Naive thymus-derived CD8-positive, alpha-beta T cell (primary cell): ENCODE measurements at places on chromosomes 16 and 17.

GRCh38 chr16:74922150-74923138 is 62.5 kb downstream of the WDR59 start:
- DNase-seq = no peak

- no peak for DNase-seq
Measured at GRCh38 chr17:80907281-80907680, 84.4 kb upstream of the CHMP6 start.

DNA sequence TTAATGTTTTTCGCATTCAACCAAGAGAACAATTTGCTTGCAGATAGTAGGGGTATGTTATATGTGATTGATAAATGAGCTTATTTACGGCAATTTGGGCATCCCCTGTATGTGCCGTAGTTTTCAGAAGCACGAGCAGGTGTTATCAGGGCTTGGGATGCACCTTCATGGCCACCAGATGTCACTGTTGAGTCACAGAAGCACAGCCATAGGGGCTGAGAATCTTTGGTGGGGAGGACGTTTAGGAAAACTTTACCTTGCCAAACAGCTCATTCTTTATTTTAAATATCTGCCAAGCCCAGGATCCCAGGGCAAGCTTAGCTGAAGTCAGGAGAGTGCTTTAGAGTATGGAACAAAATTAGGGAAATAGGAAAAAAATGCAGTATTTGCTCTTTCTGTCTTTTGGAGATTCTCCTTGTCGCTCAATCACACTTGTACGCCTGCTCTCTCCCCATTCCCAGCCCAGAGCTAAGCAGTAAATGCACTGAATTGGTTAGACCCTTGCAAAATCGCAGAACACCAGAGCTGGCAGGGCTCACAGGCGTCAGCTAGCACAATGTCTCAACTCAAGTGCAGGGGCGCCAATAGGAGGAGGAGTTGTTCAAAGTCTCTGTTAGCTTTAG is 93.6 kb upstream of the MPHOSPH6 start:
- DNase-seq = peak; percentile 40

DNA sequence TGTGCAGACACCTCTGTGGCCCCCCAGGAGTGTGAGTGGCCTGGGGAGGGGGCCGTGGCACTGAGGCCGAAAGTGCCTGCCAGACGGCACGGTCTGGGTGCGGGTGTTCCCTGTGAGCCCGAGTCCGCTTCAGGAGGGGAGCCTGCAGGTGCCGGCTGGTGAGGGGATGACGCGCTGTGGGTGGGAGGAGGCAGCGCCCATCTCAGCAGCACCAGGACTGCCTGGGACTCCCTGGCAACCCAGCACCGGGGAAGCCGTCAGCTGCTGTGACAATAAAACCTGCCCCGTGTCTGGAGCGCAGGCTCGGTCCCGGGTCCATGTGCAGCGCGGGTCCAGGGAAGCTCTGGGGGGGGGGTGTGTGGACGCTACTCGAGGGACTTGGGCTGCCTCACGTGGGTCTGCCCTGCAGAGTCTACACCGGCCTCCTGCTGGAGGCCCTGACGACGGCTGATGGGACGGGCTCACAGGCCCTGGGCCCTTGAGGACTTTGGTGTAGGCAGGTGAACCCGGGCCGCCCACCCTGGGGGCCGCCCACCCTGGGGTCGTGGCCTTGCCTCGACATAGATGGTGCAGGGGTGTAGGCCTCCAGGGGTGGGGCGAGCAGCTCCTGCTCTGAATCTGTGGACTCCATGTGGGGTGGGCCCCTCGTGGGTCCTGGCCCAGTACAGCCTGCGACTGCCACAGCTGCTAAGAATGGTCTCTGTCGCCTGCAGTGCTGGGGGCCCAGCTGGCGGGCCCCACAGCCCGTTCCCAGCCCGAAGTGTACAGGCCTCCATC is 5.9 kb upstream of the RAB40C start:
- DNase-seq = no peak

DNA sequence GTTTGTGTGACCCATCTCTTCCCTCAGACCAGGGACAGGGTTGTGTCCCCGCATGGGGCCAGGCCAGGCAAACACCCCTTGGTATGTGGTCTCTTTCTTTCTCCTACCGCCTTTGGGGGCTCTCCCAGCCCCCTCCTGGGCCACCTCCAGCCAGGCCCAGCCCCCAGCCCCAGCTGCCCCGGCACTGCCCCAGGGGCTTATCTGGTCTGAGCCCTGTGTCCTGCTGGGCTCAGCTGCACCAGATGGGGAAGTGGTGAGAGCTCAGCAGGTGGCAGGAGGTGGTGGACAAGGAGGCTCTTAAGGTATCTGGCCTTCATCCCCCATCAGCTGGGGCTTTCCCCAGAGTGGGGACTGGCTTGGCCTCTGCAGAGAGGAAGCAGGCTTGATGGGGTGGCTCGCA is 8.7 kb downstream of the ADAM11 start:
- no peak for DNase-seq

DNA sequence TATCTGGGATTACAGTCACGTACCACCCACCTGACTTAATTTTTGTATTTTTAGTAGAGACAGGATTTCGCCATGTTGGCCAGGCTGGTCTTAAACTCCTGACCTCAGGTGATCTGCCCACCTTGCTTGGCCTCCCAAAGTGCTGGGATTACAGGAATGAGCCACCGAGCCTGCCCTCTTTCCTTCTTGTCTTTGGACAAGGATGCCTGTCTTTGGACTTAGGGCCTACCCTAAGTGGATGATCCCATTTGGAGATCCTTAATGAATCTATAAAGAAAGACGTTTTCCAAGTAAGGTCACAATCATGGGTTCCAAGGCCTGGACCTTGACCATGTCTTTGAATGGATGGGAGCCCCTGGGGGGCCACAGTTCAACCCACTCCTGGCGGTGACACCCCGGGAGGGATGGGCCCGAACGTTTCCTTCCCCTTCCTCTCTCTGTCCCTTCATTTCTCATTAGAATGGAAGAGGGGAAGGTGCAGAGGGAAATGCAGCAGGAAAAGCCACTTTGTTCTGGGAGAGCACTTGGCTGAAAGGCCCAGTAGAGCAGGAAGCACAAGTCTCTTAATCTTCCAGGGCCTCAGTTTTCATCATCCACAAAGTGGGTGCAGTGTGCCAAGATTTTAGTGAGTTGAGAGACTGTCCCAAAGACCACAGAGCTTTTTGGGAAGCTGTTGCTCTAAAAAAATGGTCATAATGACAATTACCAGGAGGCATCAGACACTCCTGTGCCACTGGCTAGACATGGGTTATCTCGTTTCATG is 353.3 kb downstream of the SEC14L1 start:
- no peak for DNase-seq

DNA sequence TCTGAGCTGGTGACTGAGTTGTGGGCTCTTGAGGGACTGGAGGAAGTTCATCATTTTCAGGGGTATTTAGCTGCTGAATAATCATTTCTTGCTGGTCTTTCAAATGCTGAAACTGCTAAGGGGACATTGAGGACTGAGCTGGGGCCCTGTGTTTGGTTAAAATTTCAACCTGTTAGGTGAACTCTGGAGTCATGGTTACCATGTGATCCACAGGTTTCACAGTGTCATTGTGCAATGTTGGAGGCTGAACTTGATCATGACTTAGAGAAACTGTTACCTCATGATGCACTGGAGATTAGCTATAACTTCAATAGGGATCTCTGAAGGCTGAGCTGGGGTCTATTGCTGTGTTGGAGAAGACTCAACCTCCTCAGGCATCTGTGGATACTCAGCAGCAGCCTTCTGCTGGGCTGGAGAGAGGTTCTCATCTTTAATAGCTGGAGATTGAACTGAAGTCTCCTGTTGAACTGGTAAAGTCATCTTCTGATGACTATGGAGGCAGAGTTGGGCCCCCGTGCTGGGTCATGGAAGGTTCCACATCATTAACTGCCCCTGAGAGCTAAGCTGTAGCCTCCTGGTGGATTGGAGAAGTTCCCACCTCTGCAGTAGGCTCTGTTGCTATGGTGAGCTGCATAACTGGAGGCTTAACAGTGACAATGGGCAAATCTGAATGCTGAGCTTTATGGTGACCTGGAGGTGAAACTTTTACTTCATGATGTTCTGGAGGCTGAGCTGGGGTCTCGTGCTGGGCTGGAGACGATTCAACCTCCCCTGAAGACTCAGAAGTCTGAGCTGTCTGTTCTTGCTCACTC is 15.2 kb downstream of the RDM1 start:
- DNase-seq = no peak

DNA sequence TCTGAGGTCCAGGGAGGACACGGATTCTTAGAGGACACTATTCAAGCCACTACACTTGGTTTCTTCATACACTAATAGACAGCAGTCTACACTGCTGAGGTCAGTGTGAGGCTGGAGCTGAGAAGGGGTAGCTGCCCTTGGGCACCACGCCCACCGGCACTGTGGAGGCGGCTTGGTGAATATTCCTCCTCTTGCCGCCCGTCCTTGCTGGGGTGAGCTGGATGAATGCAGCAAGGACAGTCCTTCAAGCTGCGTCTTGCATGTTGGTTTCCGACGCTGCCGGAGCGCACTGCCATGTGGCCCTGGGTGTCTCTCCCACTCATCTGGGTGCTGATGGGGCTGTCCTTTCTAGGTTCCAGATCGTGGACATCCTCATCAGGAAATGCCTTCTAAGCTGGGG is 2.6 kb downstream of the ZNF205 start:
- DNase-seq = no peak

DNA sequence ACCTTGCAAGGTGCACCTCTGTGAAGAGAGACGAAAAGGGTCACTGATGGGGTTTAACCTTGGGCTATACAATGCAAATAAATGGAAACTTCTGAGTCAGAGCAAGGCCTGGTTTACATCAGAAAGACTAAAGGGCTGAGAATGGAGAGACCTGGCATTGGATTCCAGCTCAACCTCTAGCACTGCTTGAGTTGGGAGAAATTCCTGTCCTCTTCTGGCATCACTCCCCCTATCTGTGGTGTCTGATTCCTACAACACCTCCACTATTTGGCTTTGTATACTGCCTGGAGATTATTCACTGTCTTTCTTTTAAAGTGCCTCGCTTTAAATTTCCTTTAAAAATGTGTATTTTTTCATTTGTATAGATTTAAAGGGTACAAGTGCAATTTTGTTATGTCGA is 68.8 kb downstream of the GPR139 start:
- DNase-seq = no peak

- no peak for DNase-seq
Measured at GRCh38 chr16:61323456-61323855, 712.8 kb downstream of the CDH8 start.

DNA sequence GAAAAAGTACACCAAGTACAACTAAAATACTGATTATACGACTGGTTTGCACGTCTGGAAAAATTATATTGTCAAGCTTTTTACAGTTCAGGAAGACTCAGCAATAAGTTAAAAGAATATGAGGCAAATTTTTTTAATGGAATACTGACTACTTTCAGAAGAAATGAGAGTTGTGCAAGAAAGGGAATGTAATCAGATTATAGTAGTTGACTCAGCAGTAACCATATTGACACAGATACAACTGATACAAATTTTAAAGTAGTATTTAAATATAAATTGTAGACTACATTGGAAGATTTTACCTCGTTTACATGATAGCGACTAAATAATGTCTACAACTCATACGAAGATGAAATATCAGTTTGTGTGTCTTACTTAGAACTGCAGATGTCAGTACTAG is 16.7 kb downstream of the ASGR2 start:
- no peak for DNase-seq

GRCh38 chr17:16991349-16992009 is 19.6 kb upstream of the TNFRSF13B start:
- peak; percentile 74 for DNase-seq

- no peak for DNase-seq
Measured at GRCh38 chr17:57338257-57338914, 82.1 kb downstream of the MSI2 start.

- no peak for DNase-seq
Measured at GRCh38 chr17:80845863-80846671, 145.6 kb upstream of the CHMP6 start.

GRCh38 chr17:20935740-20936139 is 107.1 kb downstream of the USP22 start:
- DNase-seq = no peak

DNA sequence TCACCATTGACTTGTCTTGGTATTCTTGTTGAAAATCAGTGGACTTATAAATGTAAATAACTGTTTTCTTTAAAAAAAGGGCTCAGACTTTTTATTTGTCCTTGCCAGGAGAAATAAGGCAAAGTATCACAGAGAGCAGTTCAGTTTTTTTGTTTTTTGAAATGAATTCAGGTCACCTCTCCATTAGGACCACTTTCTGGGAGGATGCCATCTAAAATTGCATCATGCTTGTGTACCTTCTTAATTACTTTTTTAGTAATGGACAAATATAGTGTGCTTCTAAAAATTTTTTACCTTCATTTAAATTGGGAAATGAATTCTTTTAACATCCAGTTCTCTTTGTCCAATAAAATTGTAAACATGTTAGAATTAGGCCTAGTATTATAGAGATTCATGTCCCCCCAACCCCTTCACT is 210.0 kb downstream of the BCAS3 start:
- DNase-seq = no peak

DNA sequence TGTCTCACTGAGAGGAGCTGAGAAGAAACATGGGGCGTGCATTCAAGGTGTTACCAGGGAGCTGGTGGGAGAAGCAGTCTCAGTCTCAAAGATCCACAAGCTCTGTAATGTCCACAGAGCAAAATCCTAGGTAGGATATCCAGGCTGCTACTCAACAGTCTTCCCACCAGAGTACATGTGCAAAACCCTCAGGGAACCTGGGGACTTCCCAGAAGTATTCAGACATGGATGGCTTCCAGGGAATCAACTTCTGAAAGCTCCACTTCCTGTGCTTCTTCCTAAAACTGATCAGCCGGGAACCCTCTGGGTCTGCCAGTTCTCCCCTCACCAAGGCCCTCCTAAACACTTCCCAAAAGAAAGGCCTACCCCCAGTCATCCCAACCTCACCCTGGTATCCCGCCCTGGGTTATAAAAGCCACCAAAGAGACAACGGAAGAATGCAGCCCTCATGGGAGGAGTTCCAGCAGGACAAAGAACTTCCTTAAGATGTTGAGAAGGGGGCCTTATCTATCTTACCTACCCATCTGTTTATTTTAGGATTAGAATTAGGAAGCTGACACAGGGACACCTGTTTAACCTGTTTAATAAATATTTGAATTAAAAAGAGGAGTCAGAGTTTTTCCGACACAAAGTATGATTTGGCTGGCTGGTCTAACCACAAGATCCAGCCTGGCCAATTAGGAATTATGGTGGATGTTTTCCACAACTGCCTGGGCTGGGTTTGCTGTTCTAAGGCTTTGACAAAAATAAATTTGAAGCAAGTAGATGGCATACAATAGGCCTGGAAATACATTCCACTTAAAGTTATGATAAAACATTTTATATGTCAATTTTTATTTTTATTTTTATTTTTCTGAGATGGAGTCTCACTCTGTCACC is 37.0 kb downstream of the CUEDC1 start:
- DNase-seq = no peak

DNA sequence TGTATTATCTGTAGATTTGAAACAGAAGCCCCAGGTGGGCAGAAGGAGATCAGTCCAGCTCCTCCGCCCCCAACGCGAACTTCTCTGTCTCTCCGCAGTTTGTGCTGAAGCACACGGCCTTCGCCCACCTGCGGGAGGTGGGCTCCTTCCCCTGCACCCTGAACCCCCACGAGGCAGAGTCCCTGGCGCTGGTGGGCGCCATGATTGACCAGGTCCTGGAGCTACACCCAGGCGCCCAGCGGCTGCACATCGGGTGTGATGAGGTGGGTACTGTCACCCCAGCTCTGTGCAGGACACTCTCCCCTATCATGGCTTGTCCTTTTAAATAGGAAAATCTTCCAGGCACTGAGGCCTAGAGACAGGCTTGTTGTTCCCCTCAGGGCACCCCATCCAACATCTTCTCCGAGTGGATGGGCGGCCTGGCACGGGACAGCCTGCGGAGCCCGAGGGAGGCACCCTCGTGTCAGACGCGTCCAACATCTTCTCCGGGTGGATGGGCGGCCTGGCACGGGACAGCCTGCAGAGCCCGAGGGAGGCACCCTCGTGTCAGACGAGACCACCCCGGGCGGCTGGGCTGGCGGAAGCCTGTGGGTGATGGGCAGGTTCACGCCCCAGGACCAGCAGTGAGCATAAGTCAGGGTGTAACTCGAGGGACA is 15.3 kb upstream of the OGFOD3 start:
- DNase-seq = no peak
